ENCODE measurements at places on chromosomes 6 and 20.

DNA sequence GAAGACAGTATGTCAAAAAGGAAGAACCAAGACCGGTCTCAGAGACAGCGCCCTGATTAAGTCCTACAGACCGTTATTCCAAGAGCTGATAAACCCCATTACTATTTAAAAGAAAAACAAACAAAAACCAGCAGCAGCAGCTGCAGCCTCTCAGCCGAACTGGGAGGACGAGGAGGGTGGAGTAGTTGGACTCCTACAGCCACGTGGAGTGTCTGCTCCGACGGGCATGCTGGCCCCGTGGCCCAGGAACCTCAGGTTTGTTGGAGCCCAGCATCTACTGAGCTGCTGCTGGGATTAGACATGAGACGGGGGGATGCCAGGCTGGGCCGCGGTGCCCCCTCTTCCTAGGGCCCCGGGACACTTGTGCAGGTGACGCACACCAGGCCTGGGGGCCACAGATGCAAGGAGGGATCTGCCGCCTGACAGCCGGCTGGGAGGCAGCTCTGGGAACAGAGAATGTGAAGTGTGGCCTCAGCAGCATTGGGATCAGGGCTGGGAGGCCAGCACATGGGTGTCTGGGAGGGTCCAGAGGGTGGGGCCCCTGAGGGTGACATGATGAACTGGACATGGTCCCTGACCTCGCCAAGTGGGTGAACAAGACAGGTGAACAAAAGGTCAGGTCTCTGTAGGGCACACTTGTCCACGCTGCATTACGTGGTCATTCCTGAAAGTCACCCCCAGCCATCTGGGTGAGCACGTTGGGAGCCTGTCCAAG lies 2.9 kb upstream of the ZBTB46 start:
- DNase-seq = no peak

- no peak for DNase-seq
These were observed 19.8 kb upstream of the RGS17 start for GRCh38 chr6:153150752-153151440.

- DNase-seq = no peak
These were observed 177.2 kb upstream of the DTNBP1 start for GRCh38 chr6:15839969-15840541.

DNA sequence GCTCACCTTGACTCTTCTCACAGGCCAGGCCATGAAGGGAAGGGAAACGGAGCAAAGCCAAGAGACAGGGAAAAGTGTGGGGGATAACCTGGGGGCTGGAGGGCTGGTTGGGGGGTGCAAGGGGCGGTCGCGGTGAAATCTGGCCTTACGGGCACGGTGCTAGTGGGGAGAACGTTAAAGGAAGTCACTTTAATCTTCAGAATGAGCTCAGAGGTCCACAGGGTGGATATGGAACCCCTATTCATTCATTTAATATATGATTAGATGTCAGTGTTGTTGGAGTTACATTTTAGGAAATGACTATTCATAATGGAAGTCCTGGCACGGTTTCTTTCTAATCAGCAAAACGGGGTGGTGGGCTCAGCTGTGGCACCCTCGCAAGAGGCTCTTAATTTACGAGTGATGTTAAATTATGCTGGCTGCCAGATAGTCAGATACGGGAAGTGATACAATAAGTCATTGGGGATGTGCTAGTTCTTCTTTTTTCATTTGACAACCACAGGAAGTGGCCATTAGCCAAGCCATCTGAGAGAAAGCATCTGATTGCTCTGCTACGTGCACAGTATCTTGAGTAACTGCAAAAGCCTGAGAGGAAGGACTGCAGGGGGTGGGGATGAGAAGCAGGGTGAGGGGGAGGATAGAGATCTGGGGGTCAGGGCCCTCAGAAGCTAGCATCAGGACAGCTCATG lies 253.0 kb downstream of the QKI start:
- no peak for DNase-seq

DNA sequence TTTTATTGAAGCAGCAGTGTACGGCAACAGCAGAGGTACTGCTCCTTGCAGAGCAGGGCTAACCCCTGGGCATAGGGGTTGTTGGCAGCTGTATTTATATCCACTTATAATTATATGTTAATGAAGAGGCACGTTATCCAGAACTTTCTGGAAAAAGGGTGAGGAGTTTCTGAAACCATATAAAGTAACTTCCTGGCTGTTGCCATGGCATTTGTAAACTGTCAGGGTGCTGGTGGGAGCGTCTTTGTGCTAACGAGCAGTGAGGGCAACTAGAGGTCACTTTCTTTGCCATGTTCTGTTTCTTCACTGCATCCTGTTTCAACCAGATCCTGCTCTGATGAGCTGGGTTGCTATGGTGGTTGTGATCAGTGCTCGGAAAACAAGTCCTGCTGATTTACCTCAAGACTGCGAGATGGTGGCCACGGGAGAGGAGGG lies 11.1 kb upstream of the ARFGEF2 start:
- no peak for DNase-seq

- no peak for DNase-seq
These were observed 44.7 kb downstream of the RREB1 start for GRCh38 chr6:7152462-7152861.

DNA sequence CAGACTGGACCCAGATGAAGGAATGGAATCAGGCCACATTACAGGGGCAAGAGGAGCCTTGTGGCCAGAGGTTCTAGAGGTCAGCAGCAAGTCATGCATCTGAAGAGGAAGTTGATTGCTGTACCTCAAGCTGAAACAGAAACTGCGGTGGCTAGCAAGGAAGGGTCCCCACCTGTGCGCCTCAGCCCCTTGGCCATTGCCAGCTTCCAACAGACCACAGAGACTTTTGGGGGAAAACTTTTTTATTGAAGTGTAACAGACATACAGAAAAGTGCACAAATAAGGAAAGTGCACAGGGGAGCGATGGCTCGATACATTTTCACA lies 26.8 kb upstream of the SLC9A8 start:
- DNase-seq = no peak

DNA sequence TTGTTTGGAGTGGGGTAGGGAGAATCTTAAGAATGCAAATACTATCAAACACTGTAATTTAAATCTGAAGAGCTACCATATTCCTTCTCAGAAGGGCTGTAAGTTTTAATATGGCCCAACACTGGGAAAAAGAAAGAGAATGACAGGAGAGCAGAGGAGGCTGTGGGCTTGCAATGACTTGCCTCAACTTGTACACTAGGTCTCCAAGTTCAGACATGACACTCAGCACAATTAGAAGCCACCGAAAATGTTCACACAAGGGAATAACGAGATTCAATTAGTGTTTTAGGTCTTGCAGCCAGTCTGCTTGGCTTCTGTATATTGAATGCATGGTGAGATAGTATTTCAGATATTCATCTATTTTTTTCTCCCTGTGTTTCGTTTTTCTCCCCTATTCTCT lies 89.4 kb downstream of the HS3ST5 start:
- no peak for DNase-seq

DNA sequence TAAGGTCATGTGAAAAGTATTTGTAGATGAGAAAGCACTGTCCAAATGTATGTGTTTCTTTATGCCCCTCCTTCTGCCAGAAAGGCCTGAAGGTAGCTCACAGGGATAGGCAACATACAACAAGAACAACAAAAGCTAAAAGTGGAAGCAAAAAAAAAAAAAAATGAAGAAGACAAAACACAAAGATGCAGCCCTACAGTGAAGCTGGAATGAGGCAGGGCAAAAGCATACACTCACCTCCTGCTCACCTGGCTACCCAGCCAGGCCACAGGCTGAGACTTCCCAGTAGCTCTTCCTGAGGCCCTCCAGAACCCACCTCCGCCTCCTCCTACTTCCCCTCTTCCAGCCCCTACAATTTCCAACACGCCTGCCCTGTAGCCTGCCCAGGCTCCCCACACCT lies 2.4 kb downstream of the UNC5CL start:
- DNase-seq = no peak

- DNase-seq = no peak
These were observed 74.4 kb downstream of the NFATC2 start for GRCh38 chr20:51467956-51468626.

DNA sequence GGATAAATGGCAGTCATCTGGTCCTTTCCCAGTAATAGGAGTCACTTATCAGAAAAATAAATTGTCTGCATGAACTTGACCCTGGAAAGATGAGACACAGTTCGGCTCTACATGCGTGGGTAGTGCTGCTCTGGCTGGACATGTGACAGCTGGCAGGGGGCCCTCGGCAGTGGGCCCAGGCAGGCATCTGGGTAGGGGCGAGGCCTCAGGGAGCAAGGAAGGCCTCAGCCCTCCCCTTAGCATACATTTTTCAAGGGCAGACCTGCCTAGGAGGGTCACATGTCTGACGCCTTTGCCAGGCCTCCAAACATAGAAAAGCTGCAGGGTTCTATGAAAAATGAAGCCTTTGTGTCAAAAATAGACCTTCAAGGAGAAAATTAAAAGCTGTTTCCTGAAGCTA lies 12.8 kb upstream of the ILRUN start:
- DNase-seq = no peak

- DNase-seq = no peak
These were observed 85.9 kb downstream of the THBS2 start for GRCh38 chr6:169167581-169168301.

GRCh38 chr20:49750611-49751396 lies 37.1 kb upstream of the B4GALT5 start:
- peak; percentile 26 for DNase-seq

DNA sequence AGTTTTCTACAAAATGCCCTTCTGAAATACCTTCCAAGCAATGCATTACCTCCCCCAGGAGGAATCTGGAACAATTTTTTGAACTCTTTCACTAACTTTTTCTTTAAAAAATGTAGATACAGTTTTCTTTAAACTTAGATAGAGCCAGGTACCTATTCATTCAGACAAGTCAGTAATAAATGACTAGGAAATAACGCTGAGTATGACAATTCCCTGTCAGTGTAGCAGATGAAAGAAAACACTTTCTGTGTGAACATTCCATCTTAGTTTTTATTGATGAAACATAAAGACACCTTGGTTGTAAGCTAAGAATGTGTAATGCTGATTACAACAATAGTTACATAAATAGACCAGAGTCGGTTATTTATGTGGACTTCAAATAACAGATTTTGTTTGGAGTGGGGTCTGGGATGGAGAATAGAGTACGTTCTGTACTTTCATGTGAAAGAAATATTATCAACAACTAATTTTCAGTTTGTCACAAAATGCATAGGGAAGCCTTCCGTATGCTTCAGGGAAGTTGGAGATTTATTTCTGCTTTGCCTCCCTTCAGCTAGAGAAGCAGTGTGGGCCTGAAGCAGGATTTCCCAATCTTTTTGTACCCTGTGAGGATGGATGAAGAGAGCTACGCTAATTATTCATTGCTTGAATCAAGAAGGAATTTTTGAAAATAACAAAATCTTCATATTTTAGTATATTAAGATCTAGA lies 19.2 kb upstream of the QKI start:
- no peak for DNase-seq

DNA sequence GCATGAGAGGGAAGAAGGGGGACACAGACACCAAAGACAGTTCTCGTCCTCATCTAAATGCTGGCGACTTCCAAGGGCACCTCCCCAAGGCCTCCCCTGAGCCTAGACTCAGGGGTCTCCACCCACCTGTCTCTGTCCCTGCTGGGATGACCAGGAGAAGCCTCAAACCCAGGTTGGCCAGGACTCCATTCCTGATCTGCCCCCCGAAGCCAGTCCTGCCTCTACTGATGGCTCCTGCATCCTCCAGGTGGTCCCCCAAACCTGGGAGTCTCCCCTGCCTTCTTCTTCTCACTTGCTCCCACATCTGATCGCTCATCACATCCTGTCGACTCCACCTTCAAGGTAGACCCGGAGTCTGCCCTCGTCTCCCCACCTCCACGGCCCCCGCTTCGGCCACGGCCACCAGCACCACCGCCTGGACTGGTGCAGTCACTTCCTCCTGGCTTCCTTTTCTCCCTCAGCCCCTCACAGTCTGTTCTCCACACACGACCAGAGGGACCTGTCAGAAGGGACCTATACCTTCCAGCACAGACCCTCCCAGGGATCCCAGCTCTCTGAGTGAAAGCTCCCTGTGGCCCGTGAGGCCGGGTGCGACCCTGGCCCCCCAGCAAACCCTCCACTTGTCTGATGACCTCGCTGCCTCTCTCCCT lies 92.1 kb downstream of the CEBPB start:
- DNase-seq = no peak

DNA sequence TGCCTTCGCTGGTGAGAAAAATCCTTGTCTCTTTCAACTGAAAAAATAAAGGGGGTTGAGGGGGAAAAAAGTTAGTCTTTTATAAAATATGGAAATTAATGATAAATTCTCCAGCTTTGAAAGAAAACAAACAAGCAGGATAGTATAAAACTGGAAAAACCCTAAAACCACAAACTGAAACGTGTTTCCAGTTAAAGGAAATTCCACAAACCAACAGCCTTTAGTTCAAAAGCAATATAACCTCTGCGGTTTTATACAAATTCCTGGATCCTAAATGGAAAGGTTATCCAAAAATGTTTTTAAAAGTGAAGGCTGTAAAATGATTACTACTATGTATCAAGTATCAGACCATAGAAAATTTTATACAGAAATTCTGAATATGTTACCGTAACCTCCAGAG lies 55.6 kb downstream of the BMP5 start:
- DNase-seq = no peak

GRCh38 chr6:134621858-134622257 lies 303.9 kb upstream of the SGK1 start:
- no peak for DNase-seq

GRCh38 chr6:105595829-105596228 lies 192.9 kb upstream of the PREP start:
- DNase-seq = no peak

DNA sequence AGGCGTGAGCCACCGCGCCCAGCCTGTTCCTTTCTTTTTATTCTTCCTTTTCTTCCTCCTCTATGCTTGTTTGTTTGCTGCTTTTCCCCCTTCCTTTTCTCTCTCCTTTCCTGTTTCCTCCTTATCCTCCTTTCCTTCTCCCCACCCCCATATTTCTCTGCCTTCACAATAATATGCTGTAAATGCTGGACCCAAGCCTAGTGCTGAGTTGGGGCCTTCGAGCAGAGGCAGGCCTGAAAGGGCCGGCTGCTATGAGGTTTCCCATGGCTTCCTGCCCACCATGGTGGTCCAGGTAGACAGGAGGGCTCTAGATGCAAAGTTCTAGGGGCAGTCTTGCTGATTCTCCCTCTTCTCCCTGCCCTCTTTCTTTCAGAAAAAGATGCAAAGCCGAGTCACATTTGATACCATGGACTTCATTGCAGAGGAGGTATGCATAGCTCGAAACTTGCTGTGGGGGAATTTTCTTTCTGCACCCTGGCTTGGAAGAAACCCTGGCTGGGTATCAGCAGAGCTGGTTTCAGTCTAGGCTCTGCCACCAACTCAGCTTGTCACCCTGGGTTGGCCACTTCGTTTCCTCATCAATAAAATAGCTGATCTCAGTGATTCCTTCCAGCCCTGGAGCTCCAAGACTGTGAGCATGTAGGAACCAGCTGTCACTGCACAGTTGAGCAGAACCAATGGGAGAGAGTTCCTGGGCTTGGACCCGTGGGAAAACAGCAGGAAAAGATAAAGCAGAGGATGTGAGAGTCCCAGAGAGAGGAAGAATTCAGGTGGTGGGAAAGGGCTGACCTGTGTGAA lies 7.4 kb downstream of the CNBD2 start:
- no peak for DNase-seq

All from activated CD4-positive, alpha-beta T cell treated with anti-CD3 and anti-CD28 coated beads, Interleukin-2, amount 10 ng/mL, durations not matched to agents 7 days and 5 days (primary cell).